ENCODE measurements at places on chromosomes 1 and 21.

DNA sequence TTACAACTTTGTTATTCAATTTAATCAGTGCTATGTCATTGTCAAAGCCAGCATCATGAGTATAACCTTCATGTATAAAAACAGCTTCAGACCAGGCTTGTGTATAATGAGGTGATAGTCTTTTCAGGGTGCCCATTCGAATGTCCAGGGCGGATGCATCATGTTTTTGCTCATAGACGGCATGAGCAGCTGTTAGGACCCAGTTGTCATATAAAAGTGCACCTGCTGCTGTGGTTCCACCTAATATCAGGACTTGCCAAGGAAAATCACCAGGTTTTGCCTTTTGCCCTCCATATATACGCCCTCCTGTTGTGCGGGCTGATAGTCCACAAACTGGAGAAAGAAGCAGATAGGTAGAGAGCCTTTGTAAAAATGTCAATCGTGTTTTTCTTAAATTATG, 14.9 kb downstream of the TARDBP start:
- no peak for DNase-seq

GRCh38 chr21:40846103-40846502, 855 bp downstream of the DSCAM start:
- DNase-seq, result no peak

DNA sequence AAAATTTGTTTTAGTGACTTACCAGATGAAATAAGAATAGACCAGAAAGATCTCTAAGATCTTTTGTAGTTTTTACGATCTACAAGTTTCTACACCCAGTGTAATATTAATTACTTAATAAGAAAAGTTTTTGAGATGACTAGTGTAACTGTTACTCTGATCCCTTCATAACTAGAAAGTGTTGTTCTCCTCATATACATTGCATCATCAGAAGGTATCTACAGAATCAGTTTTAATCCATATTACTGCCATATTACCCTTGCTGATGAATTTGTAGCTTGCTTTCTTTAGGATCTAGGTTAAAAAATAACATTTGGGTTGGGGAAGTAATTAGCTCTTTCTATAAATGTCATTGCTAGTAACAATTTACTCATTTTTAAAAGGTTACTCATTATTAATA, 72.5 kb downstream of the GPR161 start:
- DNase-seq, result no peak

- no peak for DNase-seq
These were observed 1963.0 kb downstream of the NCAM2 start for GRCh38 chr21:22961258-22961657.

DNA sequence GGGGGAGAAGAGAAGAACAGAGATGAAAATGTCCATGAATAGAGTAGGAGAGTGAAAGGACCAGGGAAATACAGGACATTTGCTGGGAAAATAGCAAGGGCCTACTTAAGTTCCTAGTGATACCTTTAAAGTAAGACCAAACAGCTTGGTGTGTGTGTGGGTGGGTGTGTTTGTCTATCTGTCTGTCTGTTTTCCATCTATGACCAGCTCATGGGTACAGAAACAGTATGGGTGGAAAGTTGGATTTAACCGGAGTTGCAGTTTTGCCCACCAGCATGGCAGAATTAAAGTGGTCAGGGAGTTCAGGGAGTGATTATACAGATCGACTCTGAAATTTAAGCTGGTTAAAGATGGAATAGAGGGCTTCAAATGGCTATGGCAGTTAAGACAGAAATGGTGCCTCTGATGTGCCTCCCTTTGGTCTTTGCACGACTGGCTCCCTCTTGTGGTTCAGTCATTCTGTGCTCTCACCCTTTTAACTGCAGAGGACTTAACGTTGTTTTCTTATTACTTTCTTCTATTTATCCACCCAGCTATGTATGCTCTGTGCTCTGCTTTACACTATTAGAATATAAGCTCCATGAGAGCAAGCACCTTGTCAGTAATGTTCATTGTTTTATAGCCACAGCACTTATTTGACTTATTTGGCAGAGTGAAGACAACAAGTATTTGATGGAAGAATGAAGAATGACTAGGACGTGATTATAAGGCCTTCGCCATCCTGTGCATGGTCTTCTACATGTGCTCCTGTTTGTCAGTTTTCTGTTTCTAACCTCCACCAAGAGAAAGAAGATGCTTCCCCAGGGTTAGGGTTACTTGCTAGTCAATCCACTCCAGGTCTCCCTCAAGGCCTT, 72.7 kb upstream of the AK4 start:
- DNase-seq, result no peak

- no peak for DNase-seq
These were observed 213.1 kb downstream of the PCP4 start for GRCh38 chr21:40080385-40080784.

DNA sequence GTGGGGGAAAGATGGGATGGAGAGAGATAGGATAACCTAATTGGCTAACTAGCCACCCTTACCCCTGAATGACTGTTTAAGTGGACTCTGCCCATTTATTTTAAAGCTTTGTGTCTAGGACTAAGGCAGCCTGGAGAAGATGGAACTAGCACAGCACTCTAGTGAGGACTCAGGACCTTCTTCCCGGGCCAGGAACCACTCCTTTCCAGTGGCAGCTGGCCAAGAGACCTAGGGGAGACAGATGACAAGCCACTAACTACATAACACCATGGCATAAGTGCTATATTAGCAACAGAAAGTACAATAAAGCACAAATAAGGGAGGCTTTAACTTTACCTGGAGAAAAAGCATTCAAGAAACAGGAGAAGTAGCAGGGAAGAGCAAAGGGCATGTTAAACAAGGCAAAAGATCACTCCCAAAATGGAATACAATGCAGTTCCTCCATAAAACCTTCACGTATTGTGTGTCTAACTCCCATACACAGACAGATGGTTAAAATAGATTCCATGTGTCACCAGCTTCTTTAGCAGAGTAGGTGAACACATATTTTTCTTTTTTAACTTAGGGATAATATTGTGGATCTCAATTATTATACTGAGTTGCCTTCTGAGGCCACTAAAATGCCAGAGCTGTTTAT, 20.6 kb downstream of the CLCA1 start:
- no peak for DNase-seq

Data from lower lobe of right lung (tissue), 2 donors.